Dorsolateral prefrontal cortex (tissue), 122 donors: ENCODE measurements at places on chromosomes 16 and 17. TPM values are rescaled to one million over a fixed set of nuclear protein-coding genes. Genes with fewer than 3 reads are reported as not detected.

- no peak for DNase-seq
Measured at GRCh38 chr17:15023589-15024336, 241.4 kb downstream of the PMP22 start.

DNA sequence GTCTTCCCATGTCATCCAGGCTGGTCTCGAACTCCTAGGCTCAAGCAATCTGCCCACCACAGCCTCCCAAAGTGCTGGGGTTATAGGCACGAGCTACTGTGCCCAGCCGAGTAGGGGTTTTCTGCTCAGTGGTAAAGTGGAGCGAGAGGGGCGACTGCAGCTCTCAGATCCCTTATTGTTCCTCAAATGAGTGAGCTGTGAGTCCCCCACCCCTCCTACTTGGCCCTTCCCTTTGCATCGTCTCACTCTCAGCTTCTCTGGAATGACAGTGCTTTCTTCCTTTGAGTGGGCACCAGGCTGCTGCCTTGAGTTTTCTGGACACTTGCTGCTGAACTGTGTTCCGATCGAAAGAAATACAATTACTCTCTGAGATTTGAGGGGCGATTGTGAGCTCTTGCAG lies 63.5 kb downstream of the MSI2 start:
- DNase-seq, result no peak

GRCh38 chr17:53249036-53249435 lies 573.7 kb upstream of the KIF2B start:
- DNase-seq, result no peak

The TGFB1I1 gene
- 7.8 TPM for total RNA-seq

GRCh38 chr17:65954148-65954449 lies 237.8 kb downstream of the CEP112 start:
- DNase-seq, result no peak

DNA sequence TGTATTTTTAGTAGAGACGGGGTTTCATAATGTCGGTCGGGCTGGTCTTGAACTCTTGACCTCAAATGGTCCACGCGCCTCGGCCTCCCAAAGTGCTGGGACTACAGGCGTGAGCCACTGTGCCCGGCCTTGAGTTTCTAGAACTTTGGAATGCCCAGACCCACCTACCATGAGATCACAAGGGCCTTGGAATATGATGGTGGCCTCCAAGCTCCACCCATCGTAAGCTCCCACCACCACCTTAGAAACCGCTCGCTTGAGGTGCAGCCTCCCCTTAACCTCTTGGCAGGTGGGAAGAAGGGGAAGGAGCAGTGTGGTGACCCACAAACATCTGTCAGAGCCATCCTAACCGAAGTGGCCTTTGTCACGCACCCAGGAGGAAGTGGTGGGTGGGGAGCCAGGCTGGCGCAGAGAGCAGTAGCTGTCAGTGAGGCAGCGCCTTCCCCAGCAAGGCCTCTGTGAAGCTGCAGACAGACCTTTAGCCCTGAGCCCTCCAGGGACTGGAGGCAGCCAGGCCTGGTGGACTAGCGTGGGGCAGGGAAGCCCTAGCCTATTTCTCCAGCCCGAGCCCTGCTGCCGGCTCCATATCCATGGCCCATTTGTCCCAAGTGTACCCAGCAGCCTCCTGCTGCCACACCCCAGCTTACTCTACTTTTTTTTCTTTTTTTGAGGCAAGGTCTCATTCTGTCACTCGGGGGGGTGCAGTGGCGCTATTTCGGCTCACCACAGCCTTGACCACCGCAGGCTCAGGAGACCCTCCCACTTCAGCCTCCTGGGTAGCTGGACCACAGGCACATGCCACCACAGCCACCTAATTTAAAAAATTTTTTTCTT lies 13.1 kb upstream of the SEPHS2 start:
- DNase-seq, result no peak

GRCh38 chr16:69930117-69930776 lies 20.9 kb upstream of the CLEC18A start:
- DNase-seq, result no peak

- DNase-seq, result no peak
Measured at GRCh38 chr16:14194721-14195120, 123.6 kb downstream of the MRTFB start.

DNA sequence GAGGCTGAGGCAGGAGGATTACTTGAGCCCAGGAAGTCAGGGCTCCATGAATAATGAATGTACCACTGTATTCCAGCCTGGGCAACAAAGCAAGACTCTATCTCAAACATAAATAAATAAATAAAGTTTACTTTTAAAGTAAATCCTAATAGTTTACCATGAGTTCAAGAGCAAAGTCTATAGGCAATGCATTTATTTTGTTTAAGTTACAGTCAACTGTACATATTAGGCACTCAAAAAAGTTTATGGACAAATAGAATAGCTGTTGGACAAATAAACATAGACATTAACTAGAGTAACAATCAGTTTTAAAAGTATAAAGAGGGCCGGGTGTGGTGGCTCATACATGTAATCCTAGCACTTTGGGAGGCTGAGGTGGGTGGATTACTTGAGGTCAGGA lies 3.7 kb upstream of the AARSD1 start:
- no peak for DNase-seq

The STAC2 gene
- total RNA-seq, result 44.8 TPM

The TNFSF13 gene
- 13.1 TPM for total RNA-seq

GRCh38 chr17:80393961-80394360 lies 21.0 kb upstream of the ENDOV start:
- no peak for DNase-seq

The KRT9 gene
- not detected for total RNA-seq

DNA sequence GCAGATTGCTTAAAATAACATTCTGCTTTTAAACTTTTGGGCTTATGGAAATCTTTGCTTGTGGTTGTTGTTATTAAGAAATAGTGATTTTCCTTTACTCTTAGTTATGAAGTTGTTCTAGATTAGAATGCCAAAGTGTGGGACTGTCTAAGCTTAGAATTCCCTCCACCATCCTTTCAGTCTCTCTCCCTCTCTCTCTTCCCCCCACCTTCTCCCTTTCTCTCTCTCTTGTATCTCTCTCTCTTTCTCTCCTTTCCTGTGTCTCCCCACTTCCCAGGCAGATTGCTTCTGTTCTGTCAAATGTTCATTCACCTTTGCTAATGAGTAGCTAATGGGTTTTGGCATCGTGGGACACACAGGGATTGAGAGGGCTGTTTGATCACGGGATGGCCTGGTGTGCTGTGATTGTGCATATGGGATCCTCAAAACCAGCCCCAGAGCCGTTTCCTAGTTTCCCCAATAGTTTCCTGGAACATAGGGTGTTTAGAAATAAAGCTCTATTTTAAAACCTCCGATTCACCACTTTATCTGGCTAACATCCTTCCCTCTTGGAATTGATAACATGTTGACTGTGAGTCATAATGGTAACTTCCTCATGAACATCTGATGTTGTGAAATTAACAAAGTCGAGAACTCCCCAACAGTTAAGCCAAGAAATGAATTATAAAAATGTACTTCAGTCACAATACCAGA lies 502.6 kb downstream of the TMEM114 start:
- DNase-seq, result no peak

DNA sequence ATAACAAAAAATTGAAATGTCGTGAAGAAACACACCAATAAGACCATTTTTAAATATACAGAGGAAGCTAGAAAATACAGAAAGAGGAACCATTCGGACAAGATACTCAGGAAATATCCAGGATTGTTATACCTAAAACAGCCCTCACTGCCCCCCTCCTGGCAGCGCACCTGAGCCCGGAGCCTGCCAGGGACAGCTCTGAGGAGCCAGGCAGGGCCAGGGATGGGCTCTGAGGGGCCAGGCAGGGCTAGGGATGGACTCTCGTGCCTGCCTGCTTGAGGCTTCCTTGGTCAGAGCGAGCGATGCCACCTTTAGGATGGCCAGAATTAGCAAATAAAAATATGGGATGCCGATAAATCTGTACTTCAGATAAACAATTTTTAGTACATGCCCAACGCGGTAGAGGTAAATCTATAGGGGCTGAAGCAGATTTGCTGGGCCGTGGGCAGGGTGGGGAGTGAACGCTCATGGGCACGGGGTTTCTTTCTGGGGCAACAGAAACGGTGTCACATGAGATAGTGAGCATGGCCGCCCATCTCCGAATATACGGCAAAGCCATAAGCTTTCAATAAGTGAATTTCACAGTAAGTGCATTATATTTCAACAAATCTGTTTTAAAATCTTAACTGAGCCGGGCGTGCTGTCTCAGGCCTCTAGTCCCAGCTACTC lies 18.2 kb upstream of the CSNK1D start:
- DNase-seq, result no peak

- DNase-seq, result no peak
Measured at GRCh38 chr17:27282054-27282551, 11.8 kb upstream of the WSB1 start.

- DNase-seq, result no peak
Measured at GRCh38 chr16:17348042-17348783, 122.5 kb downstream of the XYLT1 start.

The TRIM47 gene
- total RNA-seq, result 48.9 TPM

GRCh38 chr16:2179576-2179975 lies 16.8 kb downstream of the CASKIN1 start:
- DNase-seq, result no peak
